ENCODE measurements at places on chromosomes 16 and 17. TPM values are rescaled to one million over a fixed set of nuclear protein-coding genes. Genes with fewer than 3 reads are reported as not detected.

The TBC1D3G gene
- not detected for total RNA-seq

The PRSS22 gene
- total RNA-seq = 28.5 TPM

The SPATA32 gene
- not detected for total RNA-seq

The KRT20 gene
- not detected for total RNA-seq

The ATF7IP2 gene
- 14.1 TPM for total RNA-seq

GRCh38 chr17:14150619-14151018 lies 81.3 kb downstream of the COX10 start:
- no peaks in the 10 kb centered on the region for H3K36me3 ChIP-seq
- DNase-seq = no peak
- no peak overlapping the region for H3K4me3 ChIP-seq
- no peaks in the 10 kb centered on the region for H3K4me1 ChIP-seq
- H3K27ac ChIP-seq = no peak overlapping the region
- H3K27me3 ChIP-seq = no peaks in the 10 kb centered on the region

- no peak overlapping the region for H3K27ac ChIP-seq
- H3K36me3 ChIP-seq = no peaks in the 10 kb centered on the region
- no peak for DNase-seq
- no peak overlapping the region for H3K4me3 ChIP-seq
- no peaks in the 10 kb centered on the region for H3K4me1 ChIP-seq
Observed at GRCh38 chr17:54771409-54771915, 129.2 kb upstream of the TOM1L1 start.
